Astrocyte of the hippocampus (primary cell): ENCODE measurements at places on chromosomes 13 and 19.
A peak's percentile ranks its signal among the peaks of the same experiment; 100 is the strongest.

- no peak for DNase-seq
These were observed 29.5 kb downstream of the UPF1 start for GRCh38 chr19:18861235-18861634.

GRCh38 chr13:61770681-61771080 lies 355.0 kb upstream of the PCDH20 start:
- DNase-seq = no peak

- no peak for DNase-seq
These were observed 15.0 kb downstream of the GPATCH1 start for GRCh38 chr19:33096005-33096404.

GRCh38 chr13:91389186-91389585 lies 9.2 kb upstream of the GPC5 start:
- DNase-seq = no peak

DNA sequence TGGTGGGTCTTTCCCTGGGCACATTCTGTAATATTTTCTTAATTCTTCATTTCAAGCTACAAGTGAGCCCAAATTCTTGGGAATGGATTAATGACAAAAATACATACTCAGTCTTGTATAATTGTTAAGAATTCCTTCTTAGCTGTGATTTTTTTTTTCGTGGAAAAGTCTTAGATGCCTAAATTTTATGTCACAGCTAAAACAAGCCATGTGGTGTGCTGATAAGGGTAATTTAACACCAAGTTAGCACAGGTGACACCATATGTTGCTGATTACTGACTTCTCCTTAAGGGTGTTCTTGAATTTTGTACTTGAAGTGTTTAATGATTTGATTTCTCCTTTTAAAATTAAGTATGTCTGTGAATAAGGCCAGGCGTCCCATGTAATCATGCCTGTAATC lies 29.3 kb downstream of the WDFY2 start:
- no peak for DNase-seq

DNA sequence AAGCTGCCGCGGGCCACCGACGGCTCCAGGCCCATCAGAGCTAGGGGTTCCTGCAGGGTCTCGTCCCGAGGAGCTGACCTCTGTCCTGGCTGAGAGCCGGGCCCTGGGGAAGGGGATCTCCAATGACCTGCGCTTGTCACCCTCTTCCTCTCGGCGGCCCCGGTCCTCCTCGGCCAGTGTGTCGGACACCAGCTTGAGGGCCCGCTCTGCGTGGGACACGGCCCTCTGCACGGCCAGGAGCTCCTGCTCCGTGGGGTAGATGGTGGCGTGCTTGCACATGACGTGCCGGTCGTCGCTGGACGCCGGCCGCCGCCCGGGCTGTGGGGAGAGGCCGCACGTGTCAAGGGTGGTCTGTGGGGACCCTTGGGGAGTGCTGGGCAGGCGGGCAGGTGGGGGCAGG lies 32.7 kb upstream of the MATK start:
- DNase-seq = no peak

GRCh38 chr13:109783815-109784589 lies 2.4 kb downstream of the IRS2 start:
- no peak for DNase-seq

DNA sequence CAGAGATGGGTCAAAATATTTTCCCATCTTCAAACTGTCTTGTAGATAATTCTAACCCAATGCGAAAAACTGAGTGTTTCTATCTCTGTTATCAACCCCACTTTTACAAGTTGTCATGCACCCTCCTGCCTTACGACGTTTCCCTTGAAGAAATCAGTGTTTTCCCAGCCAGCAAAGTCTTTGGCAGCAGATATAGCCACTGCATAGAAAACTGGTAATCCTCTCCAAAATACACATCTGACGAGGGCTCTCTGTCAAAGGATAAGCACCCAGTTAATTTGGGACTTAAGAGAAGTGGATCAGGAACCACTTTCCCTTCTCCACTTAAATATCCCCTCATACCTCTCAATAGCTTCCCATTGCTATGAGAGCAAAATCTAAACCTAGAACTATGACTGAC lies 351.9 kb upstream of the MIR17HG start:
- no peak for DNase-seq

- peak; percentile 88 for DNase-seq
These were observed 13.6 kb upstream of the C5AR1 start for GRCh38 chr19:47296036-47296435.

DNA sequence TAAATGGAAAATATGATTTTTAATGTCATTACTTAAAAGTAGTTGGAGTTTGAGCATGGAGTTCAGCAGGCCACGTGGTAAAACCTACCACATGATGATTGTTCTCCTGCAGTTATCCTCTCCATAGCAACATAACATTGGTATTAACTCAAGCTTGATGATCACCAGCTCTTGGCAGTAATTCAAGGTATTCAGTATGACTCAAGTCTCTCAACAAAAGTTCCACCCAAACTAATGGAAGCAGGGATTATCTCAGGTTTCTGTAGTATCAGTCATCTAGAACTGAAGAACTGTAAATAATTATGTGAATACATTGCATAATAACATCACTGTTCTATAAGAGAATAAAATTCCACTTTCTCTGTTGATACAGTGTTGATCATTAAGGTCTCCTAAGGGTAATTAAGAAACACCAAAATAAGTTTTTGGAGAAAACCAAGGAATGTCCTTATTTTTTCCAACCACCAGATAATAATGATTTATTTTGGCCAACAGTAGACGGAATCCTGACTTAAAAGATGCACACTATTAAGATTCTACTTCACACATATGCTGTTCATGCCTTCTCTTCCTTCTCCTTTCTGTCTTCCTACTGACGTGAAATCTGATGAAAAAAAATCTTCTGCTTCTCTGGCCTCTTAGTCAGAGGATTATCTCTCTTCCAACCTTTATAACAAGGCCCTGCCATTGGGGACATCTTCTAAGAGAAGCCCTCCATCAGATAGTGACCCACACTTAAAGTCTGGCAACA lies 1092.3 kb downstream of the EFNB2 start:
- DNase-seq = peak; percentile 96

GRCh38 chr13:110319774-110320509 lies 12.9 kb downstream of the COL4A2 start:
- peak; percentile 88 for DNase-seq

DNA sequence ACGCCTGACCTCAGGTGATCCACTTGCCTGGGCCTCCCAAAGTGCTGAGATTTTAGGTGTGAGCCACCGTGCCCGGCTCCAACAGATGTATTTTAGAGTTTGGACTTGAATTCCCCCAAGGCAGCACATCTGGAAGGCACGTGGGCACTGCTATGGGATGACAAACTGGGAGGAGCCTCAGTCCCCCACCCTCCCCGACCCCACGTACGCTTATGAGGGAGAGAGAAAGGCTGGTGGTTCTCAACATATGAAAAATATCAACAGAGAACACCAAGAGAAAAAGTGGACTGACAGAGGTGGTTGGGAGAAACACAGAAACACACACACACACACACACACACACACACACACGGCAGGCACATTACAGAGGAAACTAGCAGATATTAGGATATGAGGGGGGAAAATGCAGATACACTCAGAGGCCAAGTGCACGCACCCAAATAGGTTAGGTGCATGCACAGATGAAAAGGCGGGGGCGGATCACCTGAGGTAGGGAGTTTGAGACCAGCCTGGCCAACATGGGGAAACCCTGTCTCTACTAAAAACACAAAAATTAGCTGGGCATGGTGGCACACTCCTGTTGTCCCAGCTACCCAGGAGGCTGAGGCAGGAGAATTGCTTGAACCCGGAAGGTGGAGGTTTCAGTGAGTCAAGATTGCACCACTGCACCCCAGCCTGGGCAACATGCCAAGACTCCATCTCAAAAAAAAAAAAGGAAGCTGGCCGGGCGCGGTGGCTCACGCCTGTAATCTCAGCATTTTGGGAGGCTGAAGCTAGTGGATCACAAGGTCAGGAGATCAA lies 3.2 kb downstream of the STX10 start:
- DNase-seq = no peak

GRCh38 chr13:87878706-87879105 lies 207.5 kb downstream of the SLITRK5 start:
- DNase-seq = no peak

DNA sequence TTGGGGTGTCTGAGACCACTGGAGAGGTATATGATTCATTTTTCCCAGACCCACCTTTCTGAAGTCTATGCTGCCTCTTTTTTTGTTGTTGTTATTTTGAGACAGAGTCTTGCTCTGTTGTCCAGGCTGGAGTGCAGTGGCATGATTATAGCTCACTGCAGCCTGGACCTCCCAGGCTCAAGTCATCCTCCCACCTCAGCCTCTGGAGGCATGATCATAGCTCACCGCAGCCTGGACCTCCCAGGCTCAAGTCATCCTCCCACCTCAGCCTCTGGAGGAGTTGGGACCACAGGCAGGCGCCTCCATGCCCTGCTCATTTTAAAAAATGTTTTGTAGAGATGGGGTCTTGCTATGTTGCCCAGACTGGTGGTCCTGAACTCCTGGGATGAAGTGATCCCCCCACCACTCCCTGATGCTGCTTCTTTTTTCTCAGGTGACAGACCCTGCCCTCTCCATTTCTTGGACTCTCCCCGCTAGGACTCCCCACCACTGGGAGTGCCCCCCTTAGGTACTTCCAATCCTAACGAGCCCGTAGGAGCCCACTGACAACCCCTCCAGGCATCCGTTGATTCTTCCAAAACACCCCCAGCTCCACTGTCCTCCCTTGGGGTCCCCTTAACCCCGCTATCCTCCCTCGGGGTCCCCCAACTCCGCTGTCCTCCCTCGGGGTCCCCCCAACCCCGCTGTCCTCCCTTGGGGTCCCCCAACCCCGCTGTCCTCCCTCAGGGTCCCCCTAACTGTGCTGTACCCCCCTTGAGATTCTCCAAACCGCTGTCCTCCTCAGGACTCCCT lies 45.4 kb downstream of the ARHGEF18 start:
- no peak for DNase-seq

DNA sequence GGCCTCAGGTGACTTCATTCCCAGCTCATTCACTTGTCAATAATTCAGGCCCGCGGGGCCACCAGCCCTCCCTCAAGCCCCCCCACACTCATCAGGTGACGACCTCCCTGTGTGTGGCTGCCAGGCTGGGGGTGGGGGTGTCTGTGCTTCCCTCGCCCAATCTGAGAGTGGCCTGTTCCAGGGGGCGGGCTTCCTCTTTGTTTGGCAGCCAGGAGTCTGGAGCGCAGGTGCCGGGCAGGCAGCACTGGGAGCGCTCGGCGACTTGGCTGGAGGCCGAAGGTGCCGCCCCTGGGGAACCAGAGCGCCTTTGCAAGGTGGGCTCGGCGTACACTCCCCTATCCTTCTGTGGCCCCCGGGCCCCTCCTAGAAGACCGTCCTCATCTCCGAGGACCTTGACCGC lies 5.4 kb upstream of the ZNF98 start:
- DNase-seq = no peak

GRCh38 chr13:75364131-75364713 lies 117.7 kb downstream of the TBC1D4 start:
- DNase-seq = no peak

DNA sequence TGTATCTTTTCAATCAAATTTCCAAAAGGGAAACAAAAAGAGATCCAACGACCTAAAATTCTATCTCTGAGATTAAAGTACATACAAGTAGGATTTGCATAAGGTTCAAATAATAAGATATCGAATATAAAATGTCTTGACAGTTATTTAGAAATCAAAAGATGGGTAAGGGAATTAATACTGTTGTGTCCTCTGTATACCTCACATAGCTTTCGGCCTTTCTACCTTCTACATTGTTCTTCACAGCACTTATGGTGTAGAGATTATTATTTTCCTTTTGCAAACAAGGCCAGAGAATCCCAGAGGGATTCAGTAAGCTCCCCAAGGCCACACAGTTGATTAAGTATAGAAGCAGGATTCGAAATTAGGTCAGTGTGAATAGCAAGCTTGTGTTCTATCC lies 403.6 kb downstream of the SPRY2 start:
- peak; percentile 37 for DNase-seq

- DNase-seq = peak; percentile 95
These were observed 1.6 kb downstream of the RASIP1 start for GRCh38 chr19:48738557-48739403.

DNA sequence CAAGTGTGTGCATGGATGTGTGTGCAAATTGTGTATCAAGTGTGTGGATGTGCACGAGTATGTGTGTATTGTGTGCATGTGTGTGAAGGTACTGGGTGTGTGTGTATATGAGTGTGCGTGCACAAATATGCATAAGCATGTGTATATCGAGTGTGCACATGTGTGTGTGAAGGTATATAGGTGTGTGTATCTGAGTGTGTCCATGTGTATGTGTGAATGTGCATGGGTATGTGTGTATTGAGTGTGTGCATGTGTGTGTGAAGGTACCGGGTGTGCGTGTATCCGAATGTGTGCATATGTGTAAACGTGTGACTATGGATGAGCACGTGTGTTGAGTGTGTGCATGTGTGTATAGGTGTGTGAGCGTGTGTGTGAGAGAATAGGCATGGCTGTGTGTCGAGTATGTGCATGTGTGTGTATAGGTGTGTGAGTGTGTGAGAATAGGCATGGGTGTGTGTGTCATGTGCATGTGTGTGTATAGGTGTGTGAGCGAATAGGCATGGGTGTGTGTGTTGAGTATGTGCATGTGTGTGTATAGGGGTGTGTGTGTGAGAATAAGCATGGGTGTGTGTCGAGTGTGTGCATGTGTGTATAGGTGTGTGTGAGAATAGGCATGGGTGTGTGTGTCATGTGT lies 12.8 kb downstream of the EVI5L start:
- no peak for DNase-seq

- no peak for DNase-seq
These were observed 3.4 kb downstream of the URI1 start for GRCh38 chr19:29945433-29945832.

DNA sequence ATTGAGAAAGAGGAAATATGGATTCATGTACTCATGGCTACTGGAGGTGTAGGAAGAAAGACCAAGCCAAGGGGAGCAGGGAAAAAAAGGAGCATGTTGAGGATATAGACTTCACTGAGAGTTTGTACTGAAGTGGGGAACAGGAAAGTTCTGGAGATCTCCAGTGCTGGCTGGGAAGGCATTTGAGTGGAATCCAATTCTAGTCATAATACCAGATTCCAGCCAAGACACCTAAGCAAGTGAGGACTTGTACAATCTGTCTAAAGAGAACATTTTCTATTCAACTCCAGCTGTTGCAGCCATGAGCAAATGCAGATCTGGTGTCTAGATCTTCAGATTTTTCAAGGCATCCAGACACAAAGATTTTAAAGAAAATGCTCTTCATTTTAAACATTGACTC lies 412.5 kb downstream of the OXGR1 start:
- DNase-seq = no peak

GRCh38 chr13:41231025-41231677 lies 32.2 kb downstream of the MTRF1 start:
- DNase-seq = no peak

DNA sequence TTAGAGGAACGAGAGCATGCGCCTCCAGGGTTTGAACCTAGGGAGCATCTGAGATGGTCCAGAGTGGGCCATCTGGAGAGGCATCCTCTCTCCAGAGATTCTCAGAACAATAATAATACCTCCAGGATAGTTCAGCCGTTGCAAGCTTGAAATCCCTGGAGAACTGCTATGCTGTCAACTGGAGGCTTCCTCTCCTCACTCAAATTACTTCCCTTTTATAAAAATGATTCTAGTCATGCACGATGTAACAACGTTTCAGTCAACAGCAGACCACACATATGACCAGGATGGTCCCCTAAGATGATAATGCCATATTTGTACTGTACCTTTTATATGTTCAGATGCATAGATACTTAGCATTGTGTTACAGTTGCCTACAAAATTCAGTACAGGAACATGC lies 108.7 kb downstream of the SHISA2 start:
- DNase-seq = no peak
